Memory B cell (primary cell): ENCODE measurements at places on chromosomes 7 and 10.

- no peak overlapping the region for H3K4me3 ChIP-seq
- H3K27me3 ChIP-seq: peaks cover 10% of the 10 kb centered on the region
Observed at GRCh38 chr10:89814278-89814677, 112.9 kb downstream of the KIF20B start.

GRCh38 chr10:348456-348855 lies 213.2 kb downstream of the ZMYND11 start:
- H3K27ac ChIP-seq: no peak overlapping the region
- no peak overlapping the region for H3K4me3 ChIP-seq
- DNase-seq: no peak

- peaks cover 5% of the 10 kb centered on the region for H3K27me3 ChIP-seq
- no peak overlapping the region for H3K27ac ChIP-seq
- H3K4me1 ChIP-seq: no peaks in the 10 kb centered on the region
- no peak overlapping the region for H3K4me3 ChIP-seq
- no peak for DNase-seq
Observed at GRCh38 chr10:23258516-23258915, 66.4 kb downstream of the PTF1A start.

- peak overlapping the region; percentile 63 for H3K4me3 ChIP-seq
- H3K4me1 ChIP-seq: peaks cover 22% of the 10 kb centered on the region
- no peak for DNase-seq
- no peaks in the 10 kb centered on the region for H3K27me3 ChIP-seq
Observed at GRCh38 chr7:118185163-118185860, 1.3 kb downstream of the LSM8 start.

DNA sequence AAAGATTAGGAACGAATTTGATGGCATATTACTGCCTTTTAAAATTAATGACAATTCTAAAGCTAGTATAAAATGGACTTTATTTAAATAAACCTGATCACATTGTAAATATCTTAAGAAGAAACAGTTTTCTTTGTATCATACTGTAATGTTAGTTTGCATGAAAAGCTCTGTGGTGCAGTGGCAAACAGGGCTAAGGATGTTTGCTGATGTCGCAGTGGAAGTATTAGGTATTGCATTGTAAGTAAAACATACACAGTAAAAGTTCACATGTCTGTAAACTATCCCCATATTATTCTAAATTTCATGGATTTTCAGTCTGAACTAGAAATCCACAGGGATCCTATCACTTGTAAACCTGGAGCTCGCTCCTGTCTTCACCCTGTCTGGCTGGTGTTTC lies 252.6 kb upstream of the ZNF32 start:
- H3K4me1 ChIP-seq: no peaks in the 10 kb centered on the region
- no peaks in the 10 kb centered on the region for H3K36me3 ChIP-seq
- no peak for DNase-seq
- no peak overlapping the region for H3K27ac ChIP-seq

GRCh38 chr10:1369197-1369596 lies 313.0 kb downstream of the WDR37 start:
- peaks cover 22% of the 10 kb centered on the region for H3K27me3 ChIP-seq
- H3K4me3 ChIP-seq: no peak overlapping the region
- no peaks in the 10 kb centered on the region for H3K36me3 ChIP-seq
- peaks cover 2% of the 10 kb centered on the region for H3K4me1 ChIP-seq

- DNase-seq: no peak
- H3K27me3 ChIP-seq: peaks cover 3% of the 10 kb centered on the region
- no peak overlapping the region for H3K4me3 ChIP-seq
- no peaks in the 10 kb centered on the region for H3K36me3 ChIP-seq
Observed at GRCh38 chr7:17019106-17019505, 137.3 kb upstream of the AGR3 start.

DNA sequence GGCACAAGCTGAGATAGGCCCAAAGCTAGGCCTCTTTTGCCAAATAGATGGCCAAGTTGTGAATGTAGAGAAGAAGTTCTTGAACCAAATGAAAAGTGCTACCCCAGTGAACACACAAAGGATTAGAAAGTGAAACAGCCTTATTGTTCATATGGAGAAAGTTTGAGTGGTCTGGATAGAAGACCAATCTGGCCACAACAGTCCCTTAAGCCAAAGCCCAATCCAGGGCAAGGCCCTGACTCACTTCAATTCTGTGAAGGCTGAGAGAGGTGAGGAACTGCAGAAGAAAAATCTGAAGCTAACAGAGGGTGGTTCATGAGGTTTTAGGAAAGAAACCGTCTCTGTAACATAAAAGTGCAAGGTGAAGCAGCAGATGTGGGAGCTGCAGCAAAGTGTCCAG lies 18.7 kb upstream of the ATP6V0A4 start:
- no peaks in the 10 kb centered on the region for H3K4me1 ChIP-seq
- no peaks in the 10 kb centered on the region for H3K36me3 ChIP-seq
- no peak overlapping the region for H3K27ac ChIP-seq
- no peaks in the 10 kb centered on the region for H3K27me3 ChIP-seq

DNA sequence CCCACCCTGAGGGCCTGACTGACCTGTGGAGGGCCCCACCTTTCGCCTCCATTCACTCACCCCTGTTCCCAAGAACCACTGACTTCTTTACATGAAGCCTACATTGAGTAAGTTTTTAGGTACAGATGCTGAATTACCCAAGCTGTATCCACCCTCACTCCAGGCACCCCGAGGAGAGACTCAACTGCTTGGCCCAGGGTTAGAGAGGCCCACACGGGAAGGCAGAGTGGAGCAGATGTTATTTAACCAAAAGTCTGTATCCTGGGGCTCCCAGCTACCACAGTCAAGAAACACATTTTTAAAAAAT lies 213.1 kb upstream of the FRMD4A start:
- no peak for DNase-seq
- peaks cover 50% of the 10 kb centered on the region for H3K4me1 ChIP-seq
- no peaks in the 10 kb centered on the region for H3K27me3 ChIP-seq
- peak overlapping the region; percentile 20 for H3K27ac ChIP-seq
- H3K36me3 ChIP-seq: peaks cover 25% of the 10 kb centered on the region
- no peak overlapping the region for H3K4me3 ChIP-seq

- H3K36me3 ChIP-seq: no peaks in the 10 kb centered on the region
- no peak for DNase-seq
- peaks cover 2% of the 10 kb centered on the region for H3K27me3 ChIP-seq
- no peak overlapping the region for H3K4me3 ChIP-seq
Observed at GRCh38 chr7:96408881-96409280, 87.0 kb upstream of the SLC25A13 start.

GRCh38 chr7:41098846-41099245 lies 604.0 kb downstream of the INHBA start:
- DNase-seq: no peak
- H3K36me3 ChIP-seq: no peaks in the 10 kb centered on the region
- no peak overlapping the region for H3K4me3 ChIP-seq

GRCh38 chr7:47794016-47794415 lies 154.2 kb downstream of the PKD1L1 start:
- no peaks in the 10 kb centered on the region for H3K36me3 ChIP-seq
- no peaks in the 10 kb centered on the region for H3K27me3 ChIP-seq
- peaks cover 8% of the 10 kb centered on the region for H3K4me1 ChIP-seq
- H3K4me3 ChIP-seq: no peak overlapping the region
- no peak overlapping the region for H3K27ac ChIP-seq

DNA sequence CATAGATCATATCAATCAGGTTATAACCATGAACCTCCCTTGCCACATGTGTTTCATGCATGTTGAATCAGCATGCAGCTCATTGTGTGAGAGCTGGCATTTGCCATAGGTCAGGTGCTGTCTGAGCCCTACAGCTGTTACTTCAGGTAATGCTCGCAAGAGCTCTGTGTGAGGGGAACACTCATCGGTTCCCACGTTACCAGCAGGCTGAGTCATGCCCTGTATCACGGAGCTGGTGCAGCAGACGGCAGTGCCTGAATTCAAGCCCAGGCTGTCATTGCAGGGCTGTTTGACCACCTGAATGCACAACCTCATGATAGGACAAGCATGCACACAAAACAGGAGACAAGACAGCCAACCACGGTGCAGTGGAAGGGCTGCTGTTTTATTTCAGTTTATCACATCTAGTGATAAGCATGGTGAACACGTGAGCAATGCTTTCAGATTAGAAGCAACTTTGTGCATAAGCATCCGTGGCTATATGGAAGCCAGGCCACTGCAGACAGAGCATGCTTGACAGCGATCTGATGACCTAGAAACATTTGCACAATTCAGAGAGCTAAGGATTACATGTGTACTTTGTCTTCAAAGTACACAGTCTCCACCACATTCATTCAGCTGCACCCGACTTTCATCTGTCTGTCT lies 56.4 kb upstream of the PFKP start:
- H3K4me3 ChIP-seq: no peak overlapping the region
- H3K4me1 ChIP-seq: peaks cover 21% of the 10 kb centered on the region
- H3K27me3 ChIP-seq: peaks cover 22% of the 10 kb centered on the region
- H3K36me3 ChIP-seq: peaks cover 3% of the 10 kb centered on the region
- H3K27ac ChIP-seq: no peak overlapping the region

DNA sequence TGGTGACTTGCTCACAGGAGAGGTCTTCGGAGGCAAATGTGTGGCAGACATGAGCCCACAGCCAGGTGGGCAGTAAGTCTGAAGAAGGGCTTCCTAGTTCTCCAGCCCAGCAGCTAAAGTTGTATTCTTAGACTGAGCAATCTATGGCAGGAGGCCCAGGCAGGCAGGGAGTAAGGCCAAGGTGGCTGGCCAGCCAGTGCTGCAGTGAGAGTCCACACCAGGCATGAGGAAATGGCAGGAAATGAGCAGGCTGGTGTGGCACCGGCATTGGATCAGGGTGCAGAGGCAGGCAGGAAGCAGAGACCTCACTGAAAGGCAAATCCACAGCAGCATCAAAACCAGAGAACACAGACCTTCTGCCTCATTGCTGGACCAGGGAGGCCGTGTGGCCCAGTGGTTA lies 84.6 kb upstream of the PDE1C start:
- no peak overlapping the region for H3K4me3 ChIP-seq
- H3K27ac ChIP-seq: no peak overlapping the region
- no peaks in the 10 kb centered on the region for H3K4me1 ChIP-seq

- peak; percentile 38 for DNase-seq
- H3K4me3 ChIP-seq: peak overlapping the region; percentile 85
- no peaks in the 10 kb centered on the region for H3K27me3 ChIP-seq
- H3K27ac ChIP-seq: peak overlapping the region; percentile 94
Observed at GRCh38 chr7:20238754-20239324, 21.7 kb upstream of the MACC1 start.

GRCh38 chr10:44998146-44998631 lies 2.5 kb upstream of the ZNF22 start:
- peaks cover 12% of the 10 kb centered on the region for H3K4me1 ChIP-seq
- H3K4me3 ChIP-seq: no peak overlapping the region
- no peak overlapping the region for H3K27ac ChIP-seq
- no peaks in the 10 kb centered on the region for H3K27me3 ChIP-seq

DNA sequence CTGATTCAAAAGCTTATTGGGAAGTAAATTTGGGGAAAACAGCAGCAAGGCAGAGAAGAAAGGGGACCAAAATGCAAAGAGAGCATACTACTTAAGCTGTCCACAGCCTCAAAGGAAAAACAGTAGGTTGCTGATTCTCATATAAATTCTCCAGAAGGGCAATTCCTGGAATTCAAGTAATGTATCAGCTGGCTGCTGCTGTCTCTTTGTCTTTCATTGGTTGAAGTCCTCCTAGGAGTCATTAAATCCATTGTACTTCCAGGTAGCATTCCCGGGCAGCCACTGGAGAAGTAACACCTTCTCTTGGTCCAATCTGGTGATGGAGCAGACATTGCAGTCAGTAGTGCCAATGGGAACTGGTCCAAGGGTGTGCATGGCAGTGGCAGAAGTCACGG lies 22.7 kb downstream of the BET1 start:
- H3K27me3 ChIP-seq: no peaks in the 10 kb centered on the region
- H3K4me1 ChIP-seq: peaks cover 18% of the 10 kb centered on the region
- H3K36me3 ChIP-seq: no peaks in the 10 kb centered on the region
- no peak for DNase-seq

- peaks cover 23% of the 10 kb centered on the region for H3K27me3 ChIP-seq
- H3K4me1 ChIP-seq: no peaks in the 10 kb centered on the region
- H3K4me3 ChIP-seq: no peak overlapping the region
- no peaks in the 10 kb centered on the region for H3K36me3 ChIP-seq
- H3K27ac ChIP-seq: no peak overlapping the region
Observed at GRCh38 chr10:71631007-71631861, 88.3 kb downstream of the C10orf105 start.

GRCh38 chr10:88702848-88703597 lies 3.0 kb upstream of the LIPK start:
- DNase-seq: no peak
- H3K4me3 ChIP-seq: no peak overlapping the region
- no peak overlapping the region for H3K27ac ChIP-seq
- no peaks in the 10 kb centered on the region for H3K36me3 ChIP-seq
- no peaks in the 10 kb centered on the region for H3K27me3 ChIP-seq
- H3K4me1 ChIP-seq: no peaks in the 10 kb centered on the region

GRCh38 chr7:44081266-44081748 lies 1.0 kb downstream of the POLM start:
- peak overlapping the region; percentile 93 for H3K27ac ChIP-seq
- peak; percentile 50 for DNase-seq
- no peaks in the 10 kb centered on the region for H3K27me3 ChIP-seq
- H3K36me3 ChIP-seq: peaks cover 16% of the 10 kb centered on the region

- no peaks in the 10 kb centered on the region for H3K36me3 ChIP-seq
- H3K27ac ChIP-seq: no peak overlapping the region
- peaks cover 3% of the 10 kb centered on the region for H3K4me1 ChIP-seq
- peaks cover 13% of the 10 kb centered on the region for H3K27me3 ChIP-seq
- no peak for DNase-seq
- no peak overlapping the region for H3K4me3 ChIP-seq
Observed at GRCh38 chr10:114600057-114600456, 58.0 kb downstream of the ABLIM1 start.

GRCh38 chr10:58791137-58791536 lies 278.5 kb downstream of the BICC1 start:
- no peak overlapping the region for H3K4me3 ChIP-seq
- no peaks in the 10 kb centered on the region for H3K4me1 ChIP-seq
- no peak for DNase-seq
- H3K27ac ChIP-seq: no peak overlapping the region
- H3K36me3 ChIP-seq: no peaks in the 10 kb centered on the region

DNA sequence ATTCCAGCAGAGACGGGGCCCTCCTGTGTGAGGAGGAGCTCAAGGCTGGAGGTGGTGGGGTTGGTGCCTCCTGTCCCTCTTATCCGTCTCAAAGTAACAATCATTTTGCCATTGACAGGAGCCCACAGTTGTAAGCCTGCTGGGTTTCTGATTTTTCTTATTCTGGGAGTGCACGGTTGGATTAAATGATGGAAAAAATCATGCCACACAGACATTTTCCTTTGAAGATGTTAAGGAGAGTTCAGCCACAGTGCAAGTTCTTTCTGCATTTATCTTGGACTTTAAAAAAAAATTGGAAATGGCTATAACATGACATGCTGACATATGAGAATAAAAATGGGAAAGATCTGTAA lies 8.4 kb upstream of the LYZL1 start:
- H3K4me3 ChIP-seq: no peak overlapping the region
- no peaks in the 10 kb centered on the region for H3K36me3 ChIP-seq
- H3K27me3 ChIP-seq: peaks cover under 1% of the 10 kb centered on the region

- no peak overlapping the region for H3K27ac ChIP-seq
- no peak overlapping the region for H3K4me3 ChIP-seq
- no peak for DNase-seq
- H3K4me1 ChIP-seq: no peaks in the 10 kb centered on the region
Observed at GRCh38 chr10:127035827-127036226, 130.6 kb downstream of the DOCK1 start.

- H3K27ac ChIP-seq: no peak overlapping the region
- peaks cover 11% of the 10 kb centered on the region for H3K27me3 ChIP-seq
- DNase-seq: no peak
- peaks cover 7% of the 10 kb centered on the region for H3K36me3 ChIP-seq
Observed at GRCh38 chr7:2663121-2663886, 24.7 kb upstream of the AMZ1 start.
